CMK (cell line): ENCODE measurements at places on chromosomes 13 and 19.

GRCh38 chr13:107866941-107867623 is 348.3 kb downstream of the LIG4 start:
- DNase-seq, result no peak

DNA sequence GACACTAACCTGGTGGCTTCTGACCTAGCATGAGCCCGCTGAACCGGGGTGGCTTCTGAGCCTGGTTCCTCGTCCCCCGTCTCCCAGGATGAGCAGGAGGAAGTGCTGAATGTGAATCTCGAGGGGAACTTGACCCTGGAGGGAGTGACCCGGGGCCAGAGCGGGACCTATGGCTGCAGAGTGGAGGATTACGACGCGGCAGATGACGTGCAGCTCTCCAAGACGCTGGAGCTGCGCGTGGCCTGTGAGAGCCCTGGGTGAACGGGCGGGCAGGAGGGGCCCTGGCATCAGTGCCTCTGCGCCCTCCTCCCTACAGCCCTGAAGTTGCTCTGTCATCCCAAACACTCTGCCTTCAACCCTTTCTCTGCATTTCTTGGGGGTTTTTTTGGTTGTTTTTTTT is 5.6 kb downstream of the BCAM start:
- no peak for DNase-seq

DNA sequence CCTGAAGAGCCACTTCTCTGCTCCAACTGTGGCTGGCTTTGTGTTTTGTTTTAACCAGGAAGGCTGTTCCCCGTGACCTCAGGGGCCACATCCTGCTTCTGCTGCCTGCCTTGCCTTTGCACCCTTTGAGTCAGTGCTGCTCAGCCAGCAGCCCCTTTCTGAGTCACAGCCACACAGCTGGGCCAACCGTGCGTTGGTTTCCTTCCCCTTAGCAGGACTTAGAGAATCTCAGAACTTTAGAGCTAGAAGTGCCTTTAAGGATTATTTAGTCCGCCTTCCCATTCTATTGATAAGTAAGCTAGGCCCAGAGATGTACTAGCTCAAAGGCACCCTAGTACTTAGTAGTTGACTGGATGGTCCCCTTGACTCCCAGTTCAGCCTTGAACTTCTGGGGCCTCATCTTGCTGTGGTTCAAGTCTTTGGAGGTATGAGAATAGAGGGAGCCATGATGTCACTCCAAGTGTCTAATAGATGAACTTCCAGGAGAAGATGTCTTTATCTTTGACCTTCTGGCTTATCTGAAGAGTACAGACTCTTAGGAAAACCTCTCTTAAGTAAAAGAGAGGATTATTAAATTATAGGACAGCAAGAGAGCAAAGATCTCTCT is 8.0 kb downstream of the RGCC start:
- DNase-seq, result no peak

GRCh38 chr13:92609376-92609775 is 617.2 kb upstream of the GPC6 start:
- DNase-seq, result no peak

DNA sequence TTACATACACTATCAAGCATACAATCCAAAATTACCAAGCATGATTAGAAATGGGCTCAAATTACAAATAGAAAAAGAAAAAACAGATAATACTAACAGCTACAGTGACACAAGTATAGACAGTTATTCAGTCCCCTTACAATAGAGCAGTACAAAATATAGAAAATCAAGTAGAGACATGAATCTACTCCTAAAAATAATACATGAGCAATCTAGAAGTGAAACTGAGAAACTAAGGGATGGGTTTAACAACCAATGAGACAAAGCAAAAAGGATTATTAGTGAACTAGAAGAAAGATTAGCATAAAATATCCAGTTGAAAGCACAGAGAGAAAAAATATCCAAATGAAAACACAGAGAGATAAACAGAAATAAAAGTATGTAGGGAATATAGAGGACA is 426.7 kb downstream of the TBC1D4 start:
- no peak for DNase-seq

DNA sequence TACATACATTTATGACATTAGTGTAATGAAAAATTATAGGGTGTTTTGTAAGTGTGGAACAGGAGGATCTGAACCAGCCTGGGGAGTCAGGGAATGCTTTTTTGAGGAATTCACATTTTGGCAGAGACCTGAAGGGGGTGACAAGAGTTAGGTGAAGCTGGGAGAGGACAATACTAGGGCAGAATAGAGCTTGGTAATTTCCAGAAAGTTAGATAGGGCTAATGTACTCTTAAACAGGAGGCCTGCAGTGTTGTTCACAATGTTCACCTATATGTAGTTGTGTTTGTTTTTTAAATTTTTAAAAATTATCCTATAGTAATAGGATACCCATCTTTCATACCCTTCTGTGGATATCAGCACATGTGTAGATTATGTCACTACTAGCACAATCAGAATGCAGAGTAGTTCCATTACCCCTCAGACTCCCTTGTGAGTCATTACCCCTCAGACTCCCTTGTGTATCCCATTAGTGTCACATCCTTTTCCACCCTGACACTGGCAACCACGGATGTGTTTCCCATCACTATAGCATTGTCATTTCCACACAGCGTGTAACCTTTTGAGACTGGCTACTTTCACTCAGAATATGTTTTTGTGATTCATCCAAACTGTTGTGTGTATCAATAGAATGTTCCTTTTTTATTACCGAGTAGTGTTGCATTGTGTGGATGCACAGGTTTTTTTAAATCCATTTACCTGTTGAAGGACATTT is 43.1 kb downstream of the PCCA start:
- DNase-seq, result no peak

DNA sequence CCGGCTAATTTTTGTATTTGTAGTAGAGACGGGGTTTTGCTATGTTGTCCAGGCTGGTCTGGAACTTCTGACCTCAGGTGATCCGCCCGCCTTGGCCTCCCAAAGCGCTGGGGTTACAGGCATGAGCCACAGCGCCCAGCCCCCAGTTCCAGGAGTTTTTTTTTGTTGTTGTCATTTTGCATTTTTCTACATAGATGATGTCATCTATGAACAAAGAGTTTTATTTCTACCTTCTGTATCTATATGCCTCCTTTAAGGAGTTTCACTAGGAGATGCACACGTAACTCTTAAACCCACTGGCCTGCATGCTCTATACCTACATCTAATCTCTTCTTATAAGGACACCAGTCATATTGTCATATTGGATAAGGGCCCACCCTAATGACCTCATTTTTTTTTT is 4.8 kb downstream of the DHDH start:
- DNase-seq, result no peak

DNA sequence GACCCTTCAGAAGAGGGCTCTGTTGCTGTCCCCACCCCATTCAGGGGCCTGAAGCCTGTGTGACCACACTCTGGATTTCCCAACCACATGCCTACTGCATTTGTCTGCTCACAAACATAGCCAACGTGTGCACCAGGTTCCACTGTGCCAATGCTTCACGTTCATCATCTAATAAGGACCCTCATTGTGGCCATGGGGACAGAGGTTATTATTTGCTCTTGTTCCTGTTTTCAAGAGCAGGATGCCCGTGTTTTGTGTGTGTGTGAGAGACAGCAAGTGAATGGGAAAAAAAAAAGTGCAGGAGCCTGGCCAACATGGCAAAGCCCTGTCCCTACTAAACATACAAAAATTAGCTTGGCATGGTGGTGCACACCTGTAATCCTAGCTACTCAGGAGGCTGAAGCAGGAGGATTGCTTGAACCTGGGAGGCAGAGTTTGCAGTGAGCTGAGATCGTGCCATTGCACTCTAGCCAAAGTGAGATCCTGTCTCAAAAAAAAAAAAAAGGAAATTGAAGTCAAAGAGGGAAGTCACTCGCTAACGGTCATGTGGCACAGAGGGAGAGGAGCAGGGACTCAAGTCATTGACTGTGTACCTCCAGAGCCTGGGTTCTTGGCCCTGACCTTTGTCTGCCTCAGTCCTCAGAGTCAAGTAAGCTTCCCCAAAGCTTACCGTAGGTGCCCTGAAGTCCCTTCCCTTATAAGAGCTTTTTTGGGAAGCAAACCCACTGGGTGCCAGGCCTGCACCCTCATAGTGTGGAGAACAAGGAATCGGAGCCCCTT is 6.9 kb downstream of the B3GNT8 start:
- DNase-seq, result no peak

DNA sequence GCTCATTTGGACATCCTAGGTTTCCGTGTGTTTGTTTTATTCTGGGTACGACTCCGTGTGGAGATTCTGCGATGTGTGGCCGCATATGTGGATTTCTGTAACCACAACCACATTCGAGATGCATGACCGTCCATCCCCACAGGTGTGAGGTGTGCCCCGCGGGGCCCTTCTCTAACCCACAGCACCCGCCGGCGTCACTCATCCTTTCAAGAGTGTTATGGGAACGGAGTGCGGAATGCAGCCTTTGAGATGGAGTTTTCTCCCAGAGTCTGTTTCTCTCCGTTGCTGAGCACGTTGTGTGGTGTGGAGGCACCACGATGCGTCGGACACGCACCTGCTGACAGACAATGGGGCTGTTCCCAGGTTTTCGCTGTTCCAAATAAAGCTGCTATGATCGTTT is 40.0 kb downstream of the C13orf46 start:
- DNase-seq, result no peak

- DNase-seq, result no peak
These were observed 13.1 kb downstream of the MED16 start for GRCh38 chr19:879711-880438.

- DNase-seq, result no peak
These were observed 468.4 kb downstream of the FOXO1 start for GRCh38 chr13:40197936-40198595.

GRCh38 chr13:18943273-18943672 is 238.4 kb downstream of the TUBA3C start:
- no peak for DNase-seq

- DNase-seq, result no peak
These were observed 2.6 kb upstream of the POLR2E start for GRCh38 chr19:1097810-1098176.

DNA sequence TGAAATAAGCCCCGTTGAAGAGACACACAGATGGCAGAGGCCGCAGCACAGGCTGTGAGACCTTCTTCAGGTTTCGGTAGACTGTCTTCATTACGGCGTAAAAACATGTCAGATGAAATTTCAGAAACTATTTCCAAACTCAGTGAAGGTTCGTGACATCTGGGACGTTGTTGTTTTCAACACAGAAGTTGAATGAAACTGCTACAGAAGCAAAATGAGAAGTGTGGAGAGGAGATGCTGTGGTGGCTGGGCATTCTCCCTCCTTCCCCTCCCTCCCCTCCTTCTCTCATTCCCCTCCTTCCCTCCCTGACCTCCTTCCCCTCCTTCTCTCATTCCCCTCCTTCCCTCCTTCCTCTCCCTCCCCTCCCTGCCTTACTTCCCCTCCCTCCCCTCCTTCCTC is 113.6 kb downstream of the ATP11A start:
- DNase-seq, result no peak

DNA sequence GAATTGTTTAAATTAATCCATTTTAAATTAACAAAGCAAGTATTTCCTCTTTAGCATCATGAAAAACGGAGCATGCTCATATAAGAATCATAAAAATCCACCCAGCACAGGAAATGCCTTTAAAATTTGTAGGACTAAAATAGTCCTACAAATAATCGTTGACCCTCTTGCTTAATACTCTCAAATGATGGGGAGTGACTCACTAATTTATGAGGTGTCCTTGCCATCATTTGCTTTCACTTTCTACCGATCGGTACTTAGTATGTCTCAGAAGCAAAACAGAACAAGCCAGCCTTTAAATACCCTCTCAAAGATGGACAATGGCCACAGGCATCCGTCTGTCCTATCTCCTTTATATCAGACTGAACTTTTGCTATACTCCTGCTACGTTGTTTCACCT is 97.2 kb downstream of the SUCLA2 start:
- no peak for DNase-seq

GRCh38 chr13:23941211-23941610 is 43.9 kb upstream of the C1QTNF9B start:
- no peak for DNase-seq

- no peak for DNase-seq
These were observed 25.1 kb downstream of the GAS6 start for GRCh38 chr13:113838711-113839201.

GRCh38 chr19:17677002-17677401 is 11.2 kb downstream of the UNC13A start:
- DNase-seq, result no peak

DNA sequence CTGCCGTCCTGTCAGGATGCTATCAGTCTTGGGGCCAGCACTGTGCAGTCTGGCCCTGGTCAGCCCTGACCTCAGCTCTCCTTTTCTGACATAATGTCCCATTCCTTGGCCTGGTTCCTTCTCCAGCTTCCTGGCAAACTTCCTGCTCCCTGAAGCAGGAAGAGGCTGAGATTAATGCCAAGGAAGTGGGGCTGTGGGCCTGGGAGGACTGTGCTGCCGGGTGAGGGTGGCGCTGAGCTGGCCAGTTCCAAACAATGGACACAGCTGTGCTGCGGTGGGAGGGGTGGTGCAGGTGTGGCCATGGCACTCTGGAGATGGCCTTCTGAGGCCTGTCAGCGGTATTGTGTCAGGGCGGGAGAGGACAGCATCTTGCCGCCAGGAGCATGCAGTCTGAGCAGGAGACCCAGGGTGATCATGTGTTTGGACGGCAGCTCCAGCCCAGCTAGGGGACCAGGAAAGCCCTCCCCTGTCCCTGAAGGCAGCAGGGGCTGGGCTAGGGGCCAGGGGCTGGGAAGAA is 30.9 kb downstream of the TUBA3C start:
- DNase-seq, result no peak

DNA sequence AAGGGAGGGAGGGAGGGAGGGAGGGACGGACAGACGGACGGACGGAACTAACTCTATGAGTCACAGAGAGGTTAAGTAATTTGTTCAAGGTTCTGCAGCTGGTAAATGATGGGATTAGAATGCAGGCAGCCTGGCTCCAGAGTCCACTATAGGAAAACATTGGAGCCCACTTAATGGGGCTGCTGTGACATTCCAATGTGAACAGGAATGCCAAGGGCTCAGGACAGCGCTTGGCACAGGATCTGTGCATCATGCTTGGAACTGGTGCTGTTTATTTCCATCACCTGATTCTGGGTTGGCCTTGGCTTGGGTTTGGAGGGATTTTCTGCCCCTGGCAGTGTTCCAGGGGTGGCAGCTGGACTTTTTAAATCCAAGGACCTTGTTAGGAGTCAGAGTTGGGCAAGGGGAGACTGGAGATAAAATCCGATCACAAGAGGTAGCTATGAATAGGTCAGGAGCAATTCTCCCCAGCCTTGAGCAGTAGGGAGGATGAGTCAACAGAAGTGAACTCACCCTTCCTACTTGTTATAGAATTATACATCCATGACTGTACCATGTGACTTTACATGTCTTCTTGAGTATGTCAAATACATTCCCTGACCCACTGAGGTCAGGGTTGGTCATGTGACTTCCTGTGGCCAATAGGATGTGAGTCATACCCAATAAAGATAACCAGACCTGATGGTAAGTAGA is 7.8 kb upstream of the HIF3A start:
- DNase-seq, result peak; percentile 54

GRCh38 chr13:113207890-113208420 is 514 bp downstream of the PCID2 start:
- DNase-seq, result peak; percentile 11

- DNase-seq, result no peak
These were observed 18.4 kb upstream of the OVOL3 start for GRCh38 chr19:36092566-36092965.

GRCh38 chr19:6260912-6261650 is 18.7 kb downstream of the MLLT1 start:
- no peak for DNase-seq

- DNase-seq, result no peak
These were observed 28.0 kb downstream of the SMIM24 start for GRCh38 chr19:3452171-3452941.
